ENCODE measurements at places on chromosomes 1 and 21.

DNA sequence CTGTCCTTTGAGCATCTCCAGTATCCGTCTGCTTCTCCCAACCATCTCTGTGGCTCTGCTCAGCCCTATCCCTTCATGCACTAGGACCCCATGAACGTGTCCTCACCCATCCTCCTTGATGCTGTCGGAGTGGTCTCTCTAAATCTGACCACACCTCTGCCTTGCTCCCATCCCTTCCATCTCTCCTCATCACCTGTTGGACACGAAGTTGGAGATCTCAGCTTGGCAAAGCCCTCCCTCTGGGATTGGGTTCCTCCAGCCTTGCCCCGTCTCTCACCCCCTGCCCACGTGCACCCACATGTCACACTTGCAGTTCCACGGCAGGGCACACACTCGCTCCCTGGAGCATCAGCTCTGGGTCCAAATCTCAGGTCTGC is 135.7 kb downstream of the ACTL8 start:
- no peak for DNase-seq

- no peak for DNase-seq
These were observed 39.5 kb upstream of the A3GALT2 start for GRCh38 chr1:33360367-33360766.

- no peak for DNase-seq
These were observed 51.5 kb upstream of the ATP5PO start for GRCh38 chr21:33967086-33967571.

DNA sequence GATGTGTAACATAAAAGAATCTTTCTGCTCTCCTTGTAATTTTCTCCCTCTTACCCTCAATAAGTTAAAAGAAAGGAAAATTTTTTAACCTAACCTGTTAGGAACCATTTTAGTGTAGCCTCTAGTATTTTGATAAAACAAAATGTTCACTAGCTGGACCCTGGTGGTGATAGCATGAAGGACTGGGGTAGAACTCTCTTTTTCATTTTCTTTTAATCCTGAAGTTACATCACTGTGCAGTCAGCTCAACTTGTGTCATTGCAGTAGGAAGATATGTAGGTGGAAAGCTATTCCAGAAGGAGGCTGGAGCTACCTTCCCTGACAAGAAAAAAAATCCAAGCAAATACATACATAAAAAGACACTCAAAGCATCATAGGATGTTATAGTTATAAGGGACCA is 39.3 kb downstream of the NFIA start:
- no peak for DNase-seq

DNA sequence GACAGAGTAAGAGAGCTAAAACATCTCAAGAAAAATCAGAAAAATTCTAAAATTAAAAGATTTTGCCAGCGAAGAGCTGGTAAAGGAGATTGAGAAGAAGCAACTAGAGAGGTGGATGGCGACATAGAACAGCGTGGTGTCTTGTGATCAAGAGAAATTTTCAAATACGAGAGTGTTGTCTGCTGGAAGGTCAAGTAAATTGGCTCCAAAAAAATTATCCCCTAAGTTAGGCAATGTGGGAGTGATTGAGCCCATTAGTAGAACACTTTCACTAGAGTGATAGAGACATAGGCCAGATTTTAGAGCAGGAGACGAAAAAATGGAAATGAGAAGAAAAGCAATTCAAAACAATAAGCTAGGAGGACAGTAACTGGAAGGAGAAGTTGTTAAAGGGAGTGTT is 94.3 kb upstream of the MPC2 start:
- DNase-seq: no peak

- DNase-seq: no peak
These were observed 50.1 kb downstream of the PIK3CD start for GRCh38 chr1:9701665-9702064.

- no peak for DNase-seq
These were observed 4.4 kb upstream of the SAMD11 start for GRCh38 chr1:919271-919872.

- no peak for DNase-seq
These were observed 140.6 kb upstream of the SAMSN1 start for GRCh38 chr21:14686466-14687267.

DNA sequence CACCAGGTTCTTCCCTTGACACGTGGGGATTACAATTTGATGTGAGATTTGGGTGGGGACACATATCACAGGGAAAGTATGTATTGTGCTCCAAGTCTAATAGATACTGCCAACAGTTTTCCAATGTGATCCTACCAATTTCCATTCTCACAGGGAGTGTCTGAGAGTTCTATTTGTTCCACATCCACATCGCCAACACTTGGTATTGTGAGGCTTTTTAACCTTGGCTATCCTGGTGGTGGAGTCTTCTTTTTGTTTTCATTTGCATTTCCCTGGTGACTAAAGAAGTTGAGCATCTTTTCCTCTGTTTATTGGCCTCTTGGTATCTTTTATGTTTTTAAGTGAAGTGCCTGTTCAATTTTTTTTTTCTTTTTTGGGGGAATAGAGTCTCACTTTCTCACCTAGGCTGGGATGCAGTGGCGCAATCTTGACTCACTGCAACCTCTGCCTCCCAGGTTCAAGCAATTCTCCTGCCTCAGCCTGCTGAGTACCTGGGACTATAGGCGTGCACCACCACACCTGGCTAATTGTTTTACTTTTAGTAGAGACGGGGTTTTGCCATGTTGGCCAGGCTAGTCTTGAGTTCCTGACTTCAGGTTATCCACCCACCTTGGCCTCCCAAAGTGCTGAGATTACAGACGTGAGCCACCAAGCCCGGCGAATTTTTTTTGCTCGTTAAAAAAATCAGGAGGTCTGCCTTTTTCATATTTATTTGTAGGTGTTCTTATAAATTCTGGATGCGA is 15.9 kb upstream of the PADI1 start:
- DNase-seq: no peak

- DNase-seq: no peak
These were observed 64.6 kb downstream of the RUNX1 start for GRCh38 chr21:34984356-34985058.

DNA sequence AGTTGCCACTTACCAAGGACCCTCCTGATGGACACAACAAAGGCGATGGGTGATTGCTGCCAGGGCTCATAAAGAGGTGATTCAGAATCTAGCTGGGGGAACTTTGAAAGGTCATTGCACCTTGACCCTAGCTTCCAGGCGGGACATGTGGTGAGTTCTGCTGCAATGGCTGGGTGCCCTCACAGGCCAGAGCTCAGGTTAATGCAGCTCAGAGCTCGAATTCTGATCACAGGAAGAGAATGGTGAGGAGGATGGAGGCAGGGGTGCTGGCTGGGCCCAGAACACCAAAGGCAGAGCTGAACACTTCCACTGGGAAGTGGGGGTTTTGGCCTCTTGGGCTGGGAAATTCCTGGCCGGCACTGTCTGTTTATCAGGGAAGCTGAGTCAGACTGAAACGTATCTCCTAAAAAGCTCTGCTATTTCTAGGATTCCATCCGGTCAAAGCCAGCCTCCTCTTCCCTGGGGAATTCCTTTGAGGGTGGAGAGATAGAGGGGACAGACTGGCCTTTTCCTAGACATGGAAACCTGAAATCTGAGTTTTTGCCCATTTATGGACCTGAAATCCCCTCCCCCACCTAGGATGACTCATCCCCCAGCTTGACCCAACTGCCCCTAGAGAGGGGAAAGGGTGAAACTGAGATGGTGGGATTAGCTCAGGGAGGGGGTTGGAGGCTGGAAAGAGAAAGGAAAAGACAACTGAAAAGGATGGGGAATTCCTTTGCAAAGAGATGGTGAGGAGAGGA is 27.2 kb downstream of the NUAK2 start:
- DNase-seq: no peak

DNA sequence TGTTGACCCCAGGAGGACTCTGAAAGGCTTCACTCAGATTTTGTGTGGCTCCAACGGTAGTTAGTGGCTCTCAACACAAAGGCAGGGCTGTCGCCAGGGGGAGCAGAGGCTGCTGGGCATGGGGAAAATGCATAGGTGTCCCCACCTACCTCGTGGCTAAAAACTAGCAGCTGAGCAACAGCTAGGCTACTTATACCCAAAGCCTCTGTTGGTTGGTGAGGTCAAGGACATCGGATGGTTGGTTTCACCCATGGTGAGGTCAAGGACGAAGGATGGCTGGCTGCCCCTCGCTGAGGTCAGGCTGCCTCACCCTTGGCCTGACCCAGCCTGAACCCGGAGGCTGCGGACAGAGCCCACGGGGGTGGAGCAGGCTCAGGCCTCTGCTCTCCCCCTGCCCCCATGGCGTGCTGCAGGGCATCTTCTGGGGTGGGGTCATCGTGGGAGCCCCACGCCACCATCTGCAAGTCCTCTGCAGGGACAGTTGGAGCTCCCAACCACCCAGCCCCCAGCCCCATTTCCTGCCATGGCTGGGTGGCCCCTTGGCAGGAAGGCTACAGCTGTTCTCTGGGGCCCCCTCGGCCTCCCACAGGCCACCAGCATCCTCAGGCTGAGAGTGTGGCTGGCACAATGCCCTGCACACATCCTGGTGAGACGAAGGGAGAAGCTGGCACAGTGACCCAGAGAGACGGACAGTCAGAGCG is 8.5 kb upstream of the GNB1 start:
- DNase-seq: no peak

DNA sequence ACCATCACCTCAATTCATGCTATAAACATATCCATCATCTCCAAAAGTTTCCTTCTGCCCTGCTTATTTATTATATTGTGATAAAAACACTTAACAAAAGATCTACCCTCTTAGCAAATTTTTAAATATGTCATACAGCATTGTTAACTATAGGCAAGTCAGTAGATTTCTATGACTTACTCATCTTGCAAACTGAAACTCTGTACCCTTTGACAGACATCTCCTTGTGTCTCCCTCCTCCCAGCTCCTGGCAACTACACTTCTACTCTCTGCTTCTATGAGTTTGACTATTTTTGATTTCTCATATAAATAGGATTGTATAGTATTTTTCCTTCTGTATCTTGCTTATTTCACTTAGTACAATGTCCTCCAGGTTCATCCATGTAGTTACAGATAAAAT is 174.8 kb downstream of the TNFSF18 start:
- DNase-seq: no peak

- no peak for DNase-seq
These were observed 24.2 kb upstream of the SLFNL1 start for GRCh38 chr1:41045740-41046139.

GRCh38 chr1:115130786-115131185 is 41.5 kb upstream of the TSPAN2 start:
- DNase-seq: no peak

DNA sequence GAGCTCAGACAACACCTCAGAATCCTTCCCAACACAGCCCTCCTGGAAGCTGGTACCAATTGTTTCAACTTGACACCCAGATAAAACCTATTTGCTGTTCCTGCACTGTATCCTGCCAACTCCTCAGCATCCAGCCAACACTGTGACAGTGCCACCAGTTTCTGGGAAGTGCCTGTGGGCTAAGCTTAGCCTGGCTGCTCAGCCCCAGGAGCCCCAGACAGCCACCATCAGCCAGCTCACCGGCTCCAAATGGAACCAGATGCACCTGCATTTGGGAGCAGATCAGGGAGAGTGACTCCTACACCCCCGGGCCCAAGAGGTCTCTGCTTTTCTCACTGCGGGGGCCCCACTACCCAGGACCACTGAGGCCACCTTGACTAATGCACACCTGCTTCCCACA is 24.9 kb downstream of the KCNN3 start:
- DNase-seq: no peak

DNA sequence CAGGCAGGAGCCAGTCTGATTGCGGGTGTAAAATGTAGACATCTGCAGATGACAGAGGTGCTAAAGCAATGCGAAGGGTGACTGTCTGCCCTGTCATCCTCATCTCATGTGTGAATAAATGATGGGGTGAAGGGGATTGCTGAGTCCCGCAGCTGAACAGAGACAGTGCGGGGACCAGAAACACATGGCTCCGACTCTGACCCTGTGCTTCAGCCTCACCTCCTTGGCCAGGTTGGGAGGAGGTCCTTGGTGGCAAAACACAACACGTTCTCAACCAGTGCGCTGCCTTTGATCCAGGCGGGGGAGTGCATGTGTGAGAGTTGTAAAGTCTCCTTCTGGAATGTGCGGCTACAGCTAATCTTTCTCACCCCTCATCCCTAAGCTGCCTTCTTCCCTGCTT is 32.0 kb upstream of the TTC22 start:
- no peak for DNase-seq

GRCh38 chr1:188302746-188303145 is 1474.0 kb downstream of the PLA2G4A start:
- DNase-seq: no peak

DNA sequence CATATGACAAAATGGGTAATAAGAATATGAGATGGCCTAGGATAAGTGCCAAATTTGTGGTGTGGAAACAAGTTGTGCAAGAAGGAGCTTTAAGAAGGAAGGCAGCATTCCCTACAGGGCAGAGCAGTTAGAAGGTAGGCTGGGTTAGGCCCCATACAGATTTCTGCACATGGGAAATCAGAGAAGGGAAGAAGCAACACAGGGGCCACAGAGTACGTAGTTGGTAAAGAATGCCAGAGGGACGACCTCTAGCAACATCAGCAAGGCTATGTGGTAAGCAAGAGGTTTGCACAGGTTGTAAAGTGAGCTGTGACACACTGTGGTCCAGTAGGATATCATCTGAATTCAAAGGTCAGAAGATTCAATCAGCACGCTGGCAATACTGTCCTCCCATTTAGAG is 765.6 kb upstream of the B3GALT2 start:
- DNase-seq: no peak

DNA sequence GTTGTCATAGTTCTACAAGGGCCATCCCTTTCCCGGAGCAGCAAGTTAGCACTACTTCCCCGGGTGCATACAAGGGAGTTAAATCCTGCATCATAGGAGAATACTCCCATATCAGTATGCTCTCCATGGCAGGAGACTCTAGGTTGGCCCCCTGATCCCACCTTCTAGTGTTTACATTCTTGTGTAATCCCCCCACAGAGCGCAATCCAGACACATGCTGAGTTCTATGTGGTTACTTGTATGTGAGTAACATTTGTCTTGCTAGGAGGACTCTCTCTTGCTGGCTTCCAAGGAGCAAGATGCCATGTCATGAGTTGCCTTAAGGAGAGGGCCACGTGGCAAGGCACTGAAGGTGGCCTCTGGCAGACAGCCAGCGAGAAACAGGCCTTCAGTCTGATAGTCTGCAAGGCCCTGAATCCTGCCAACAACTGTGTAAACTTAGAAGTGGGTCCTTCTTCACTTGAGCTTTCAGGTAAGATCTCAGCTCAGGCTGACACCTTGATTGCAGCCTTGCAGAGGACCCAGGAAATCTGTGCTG is 155.3 kb downstream of the CDC7 start:
- DNase-seq: no peak

DNA sequence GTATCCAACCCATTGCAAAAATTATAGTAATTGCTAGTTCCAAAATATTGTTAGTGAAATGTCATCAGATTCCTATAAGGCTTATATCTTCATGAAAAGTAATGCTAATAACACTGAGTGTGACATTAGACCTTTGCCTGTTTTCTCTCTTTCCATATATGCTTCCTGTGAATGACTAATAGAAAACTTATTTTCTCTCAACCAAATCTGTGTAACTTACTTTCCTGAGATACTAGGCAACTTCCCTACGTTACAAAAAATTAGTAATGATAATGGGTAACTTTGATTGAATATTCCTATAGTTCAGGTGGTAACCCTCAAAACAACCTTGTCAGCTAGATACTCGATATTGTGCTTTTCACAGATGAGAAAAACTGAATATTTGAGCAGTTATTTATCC is 124.2 kb upstream of the HNRNPU start:
- DNase-seq: no peak

GRCh38 chr1:13801232-13801631 is 101.2 kb downstream of the PRDM2 start:
- DNase-seq: no peak

Data from left hindlimb (tissue), 1 donor.